ENCODE measurements at places on chromosomes 4 and X.

- no peak for DNase-seq
Measured at GRCh38 chrX:578531-578930, 52.1 kb upstream of the SHOX start.

DNA sequence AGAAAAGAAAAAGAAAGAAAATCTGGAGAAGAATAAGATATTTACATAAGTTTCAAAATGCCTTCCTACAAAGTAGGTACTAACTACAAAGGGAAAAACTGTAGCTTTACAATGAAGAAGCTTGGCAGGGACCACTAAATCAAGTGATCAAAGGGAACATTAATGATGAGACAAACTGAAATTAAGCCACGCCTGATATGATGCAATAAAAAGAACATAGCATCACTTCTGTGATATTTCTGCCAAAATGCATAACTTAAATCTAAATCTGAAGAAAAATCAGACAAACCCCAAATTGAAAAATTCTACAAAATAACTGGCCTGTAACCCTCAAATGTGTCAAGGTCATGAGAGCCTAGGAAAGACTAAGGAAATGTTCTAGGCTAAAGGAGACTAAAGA, 8.9 kb upstream of the DCLK2 start:
- DNase-seq, result no peak

DNA sequence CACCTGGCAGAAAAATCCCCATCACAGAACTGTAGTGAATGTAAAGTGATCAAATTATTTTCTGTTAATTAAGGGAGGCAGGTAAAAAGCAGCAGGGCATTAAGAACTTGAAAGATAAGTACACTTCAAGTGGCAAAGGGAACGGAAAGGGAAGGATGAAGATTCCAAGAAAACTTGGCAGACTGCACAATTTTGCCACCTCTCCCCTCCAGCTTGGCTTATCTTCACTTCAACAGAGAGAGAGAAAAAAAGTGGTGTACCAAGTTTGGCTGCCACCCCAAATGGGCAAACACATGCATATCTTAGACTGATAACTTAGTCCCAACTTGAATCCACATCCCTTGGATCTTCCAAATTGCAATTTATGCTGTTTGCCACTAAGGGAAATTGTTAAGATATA, 598.1 kb upstream of the ACTRT1 start:
- no peak for DNase-seq

GRCh38 chr4:64857198-64857597, 447.9 kb upstream of the TECRL start:
- no peak for DNase-seq

DNA sequence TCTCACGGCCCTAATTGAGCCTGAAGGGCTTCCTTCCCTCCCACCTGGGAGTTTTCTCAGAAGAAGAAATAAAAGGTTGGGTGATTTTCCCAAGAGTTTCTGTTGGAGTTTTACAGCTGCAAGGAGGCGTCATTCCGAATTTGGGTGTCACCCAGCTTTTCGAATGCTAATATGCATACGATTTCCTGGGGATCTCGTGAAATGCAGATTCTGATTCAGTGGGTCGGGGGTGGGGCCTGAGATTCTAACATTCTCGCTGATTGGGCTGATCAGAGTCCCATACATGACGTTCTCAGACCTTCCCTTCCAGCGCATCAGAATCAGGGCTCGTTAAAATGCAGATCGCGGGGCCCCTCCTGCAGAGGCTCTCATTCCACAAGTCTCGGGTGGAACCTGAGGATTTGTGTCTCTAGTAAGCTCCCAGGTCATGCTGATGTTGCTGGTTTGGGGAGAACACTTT, 125.8 kb upstream of the STX18 start:
- DNase-seq, result no peak

- no peak for DNase-seq
Measured at GRCh38 chr4:8840816-8841455, 30.7 kb downstream of the HMX1 start.

DNA sequence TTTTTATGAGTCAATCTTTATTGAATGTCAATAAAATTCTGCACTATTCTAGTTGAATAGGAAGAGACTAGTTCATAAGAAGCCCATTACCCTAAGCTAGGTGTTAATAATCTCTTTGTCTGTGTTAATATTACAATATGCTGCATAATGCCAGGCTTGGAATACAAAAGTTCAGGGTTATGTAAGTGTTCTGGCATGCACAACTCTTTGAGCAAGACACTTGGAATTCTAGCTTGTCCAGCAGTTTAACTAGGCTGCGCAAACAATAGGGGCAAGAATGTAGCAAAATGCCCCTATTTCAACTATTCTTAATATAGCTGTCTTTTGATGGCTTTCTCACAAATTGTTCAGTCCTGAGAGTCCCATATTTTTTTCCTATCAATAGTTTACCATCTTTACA, 31.3 kb upstream of the ETNPPL start:
- no peak for DNase-seq

- DNase-seq, result no peak
Measured at GRCh38 chr4:151700566-151701316, 60.1 kb downstream of the GATB start.

GRCh38 chrX:11465648-11466411, 172.6 kb downstream of the AMELX start:
- DNase-seq, result no peak

DNA sequence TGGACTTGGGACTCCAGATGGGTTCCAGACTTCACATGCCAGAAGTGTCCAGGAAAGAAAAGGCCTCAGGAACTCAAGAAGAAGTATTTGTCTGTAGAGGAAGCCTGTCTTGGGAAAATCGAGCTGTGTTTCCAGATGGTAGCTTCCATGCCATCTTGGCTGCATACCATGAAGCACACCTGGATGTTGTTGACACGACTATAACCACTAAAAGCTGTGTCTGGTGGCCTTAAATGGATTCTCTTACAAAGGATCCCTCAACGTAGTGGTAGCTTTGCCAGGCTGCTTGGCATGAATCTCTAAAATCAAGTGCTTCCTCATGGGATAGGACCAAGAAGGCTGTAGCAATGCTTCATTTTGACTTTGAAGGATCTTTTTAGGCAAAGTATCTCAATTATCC, 313.4 kb upstream of the BOD1L1 start:
- DNase-seq, result no peak

DNA sequence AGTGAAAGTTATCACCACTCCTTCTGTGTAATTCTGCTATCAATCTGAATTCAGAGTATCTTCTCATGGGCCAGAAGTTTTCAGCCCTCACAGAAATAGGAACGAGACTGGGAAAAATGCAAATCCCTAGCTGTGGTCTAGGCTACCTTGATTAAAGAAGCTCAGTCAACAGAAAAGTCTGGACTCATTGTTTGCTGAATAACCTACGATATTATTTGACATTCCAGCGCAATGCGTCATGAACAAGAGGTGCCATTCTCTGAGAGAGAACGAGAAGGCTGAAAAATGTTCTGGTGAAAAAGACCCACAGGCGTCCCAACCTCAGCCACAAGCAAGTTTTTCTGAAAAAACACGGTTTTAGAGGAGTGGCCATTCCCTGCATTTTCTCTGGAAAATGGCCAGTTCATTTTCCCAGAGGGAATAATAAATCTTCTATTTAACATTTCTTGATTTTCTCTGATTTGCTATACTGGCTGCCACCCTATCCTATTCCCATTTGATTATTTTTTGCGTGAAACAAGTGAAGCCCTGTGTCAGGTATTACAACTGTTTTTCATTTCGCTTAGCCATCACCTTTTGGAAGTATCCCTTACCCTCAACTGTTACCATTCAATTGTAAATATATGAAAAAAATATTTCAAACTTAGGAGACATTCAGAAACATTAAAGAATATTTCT, 1117.6 kb upstream of the PRKX start:
- DNase-seq, result no peak

- DNase-seq, result no peak
Measured at GRCh38 chr4:100208459-100208858, 18.2 kb upstream of the DDIT4L start.

- no peak for DNase-seq
Measured at GRCh38 chr4:102832105-102832504, 4.8 kb upstream of the UBE2D3 start.

- DNase-seq, result no peak
Measured at GRCh38 chr4:66662620-66663019, 882.7 kb downstream of the CENPC start.

GRCh38 chrX:3216581-3217180, 129.8 kb downstream of the MXRA5 start:
- no peak for DNase-seq

- DNase-seq, result no peak
Measured at GRCh38 chrX:129679901-129680300, 25.1 kb upstream of the APLN start.

DNA sequence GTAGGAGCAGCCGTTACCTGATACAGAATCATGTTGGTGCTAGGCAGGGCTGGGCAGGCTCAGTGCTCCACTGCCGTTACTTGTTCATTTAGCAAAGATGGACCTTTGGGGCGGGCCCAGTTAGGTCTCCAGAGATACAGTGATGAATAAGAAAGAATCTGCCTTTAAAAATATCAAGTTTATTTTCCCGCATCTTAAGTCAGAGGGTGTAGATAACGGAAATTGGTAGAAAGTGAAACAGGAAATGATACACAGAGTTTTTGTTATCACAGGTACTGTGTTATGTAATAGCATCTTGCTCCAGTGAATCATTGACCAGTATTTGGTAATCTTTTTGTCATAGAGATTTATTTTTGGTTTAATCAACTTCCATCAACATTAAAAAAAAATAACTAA, 5.5 kb downstream of the TMEM131L start:
- peak; percentile 58 for DNase-seq

DNA sequence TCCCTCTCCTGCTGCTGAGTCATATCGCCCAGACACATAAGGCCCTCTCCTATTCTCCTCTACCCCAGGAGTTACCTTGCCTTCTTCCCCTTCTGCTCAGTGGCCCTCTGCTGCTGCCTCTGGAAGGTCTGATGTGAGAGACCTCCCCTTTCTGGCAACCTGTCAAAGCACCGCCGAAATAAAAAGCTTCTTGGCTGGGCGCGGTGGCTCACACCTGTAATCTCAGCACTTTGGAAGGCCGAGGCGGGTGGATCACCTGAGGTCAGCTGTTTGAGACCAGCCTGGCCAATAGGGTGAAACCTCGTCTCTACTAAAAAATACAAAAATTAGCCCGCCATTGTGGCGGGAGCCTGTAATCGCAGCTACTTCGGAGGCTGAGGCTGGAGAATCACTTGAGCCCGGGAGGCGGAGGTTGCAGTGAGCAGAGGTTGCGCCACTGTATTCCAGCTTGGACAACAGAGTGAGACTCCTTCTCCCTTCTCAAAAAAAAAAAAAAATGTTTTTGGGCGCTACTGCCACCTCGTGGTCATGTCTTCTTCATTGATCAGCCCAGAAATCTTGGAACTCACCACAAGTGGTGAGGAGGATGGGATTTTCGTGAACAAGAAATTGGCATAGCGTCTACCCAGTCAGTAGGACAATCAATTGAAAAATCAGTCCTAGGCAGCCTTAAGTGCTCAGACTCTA, 8.6 kb upstream of the ZXDA start:
- no peak for DNase-seq

DNA sequence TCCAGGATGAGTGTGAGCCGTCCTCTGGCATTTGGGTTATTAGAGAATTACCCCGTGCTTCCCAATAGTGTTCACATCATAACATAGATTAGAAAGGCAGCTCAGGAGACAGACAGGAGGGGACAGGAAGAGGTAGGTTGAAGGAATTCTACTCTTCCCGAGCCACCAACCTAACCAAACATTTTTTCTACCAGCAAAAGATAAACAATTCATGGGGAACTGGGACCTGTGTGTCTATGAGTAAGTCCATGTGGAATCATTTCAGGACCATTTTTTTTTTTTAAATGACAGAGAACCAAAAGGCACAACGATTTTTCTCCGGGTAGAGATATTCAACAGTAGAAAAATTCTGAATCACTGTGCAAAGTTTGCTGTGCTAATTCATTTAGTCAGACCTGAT, 174.2 kb upstream of the ETNPPL start:
- DNase-seq, result no peak

DNA sequence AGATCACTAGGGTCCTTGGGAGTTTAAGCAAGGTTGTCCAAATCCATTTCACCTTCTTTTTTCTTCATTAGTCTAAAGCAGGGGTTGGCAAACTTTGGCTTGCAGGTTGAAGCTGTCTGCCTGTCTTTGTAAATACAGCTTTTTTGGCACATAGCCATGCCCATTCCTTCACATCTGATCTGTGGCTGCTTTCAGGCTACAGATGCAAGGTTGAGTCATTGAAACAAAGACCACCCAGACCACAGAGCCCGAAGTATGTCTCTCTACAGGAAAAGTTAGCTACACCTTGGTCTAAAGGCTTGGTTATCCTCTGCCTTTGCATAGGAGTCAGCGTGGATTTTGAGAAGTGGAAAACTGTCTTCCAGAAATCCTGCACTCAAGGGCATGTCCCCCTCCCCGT, 238.1 kb upstream of the STS start:
- no peak for DNase-seq

DNA sequence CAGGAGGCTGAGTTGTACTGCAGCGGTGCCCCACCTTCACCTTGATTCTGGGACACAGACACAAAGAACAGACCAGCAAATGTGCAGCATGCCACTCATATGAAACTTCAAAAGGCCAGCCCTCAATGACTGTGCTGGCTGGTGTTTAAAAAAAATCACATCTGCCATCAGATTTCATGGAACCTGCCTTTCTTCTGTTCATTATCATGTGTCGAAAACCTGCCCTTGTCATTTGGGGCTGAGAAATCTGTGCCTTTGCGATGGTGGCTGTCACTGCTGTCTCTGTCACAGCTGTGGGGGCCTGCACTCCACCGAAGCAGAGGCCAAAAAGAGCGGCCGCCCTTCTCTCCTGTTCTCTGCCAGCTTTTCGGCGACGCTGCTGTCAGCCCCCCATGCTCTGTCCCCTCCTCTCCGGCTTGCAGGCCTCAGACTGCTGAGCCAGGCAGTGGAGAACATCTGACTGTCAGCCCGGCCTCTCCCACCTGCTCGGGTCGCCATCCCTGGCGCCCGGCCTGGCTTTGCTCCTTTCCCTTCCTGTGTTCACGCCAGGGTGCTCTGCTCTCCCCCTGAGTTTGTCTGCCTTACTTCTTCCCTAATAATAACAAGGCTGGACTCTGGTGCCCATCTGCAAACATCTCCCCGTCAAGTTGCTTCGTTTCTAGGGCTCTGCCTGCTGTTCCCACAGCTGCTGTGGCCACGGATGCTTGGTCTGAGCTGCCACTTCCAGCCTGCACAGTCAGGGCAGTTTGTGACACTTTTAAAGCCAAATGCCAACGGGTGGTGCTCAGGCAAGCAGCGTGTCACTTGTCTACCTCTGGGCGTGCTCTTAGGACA, 355.2 kb downstream of the UNC5C start:
- DNase-seq, result no peak

DNA sequence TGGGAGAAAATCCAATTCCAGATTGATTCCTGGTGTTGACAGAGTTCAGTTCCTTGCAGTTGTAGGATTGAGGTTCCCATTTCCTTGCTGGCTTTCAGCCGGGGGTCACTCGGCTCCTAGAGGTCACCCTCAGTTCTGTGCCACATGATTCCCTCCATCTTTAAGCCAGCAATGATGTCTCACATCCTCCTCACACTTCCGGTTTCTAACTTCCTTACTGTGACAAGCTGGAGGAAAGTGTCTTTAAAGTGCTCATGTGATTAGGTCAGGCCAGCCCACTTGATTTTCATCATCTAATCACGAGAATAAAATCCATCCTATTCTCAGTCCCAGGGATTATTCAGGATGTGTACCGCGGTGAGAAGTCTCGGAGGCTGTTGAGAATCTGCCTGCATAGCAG, 19.4 kb upstream of the SMIM31 start:
- no peak for DNase-seq

All from activated naive CD4-positive, alpha-beta T cell treated with anti-CD3 and anti-CD28 coated beads, Interleukin-2, amount 50 U/mL, for 16 hours (primary cell).